ENCODE measurements at places on chromosomes 1 and 21.
A peak's percentile ranks its signal among the peaks of the same experiment; 100 is the strongest.

- DNase-seq, result no peak
Measured at GRCh38 chr1:200919386-200919785, 24.7 kb downstream of the INAVA start.

DNA sequence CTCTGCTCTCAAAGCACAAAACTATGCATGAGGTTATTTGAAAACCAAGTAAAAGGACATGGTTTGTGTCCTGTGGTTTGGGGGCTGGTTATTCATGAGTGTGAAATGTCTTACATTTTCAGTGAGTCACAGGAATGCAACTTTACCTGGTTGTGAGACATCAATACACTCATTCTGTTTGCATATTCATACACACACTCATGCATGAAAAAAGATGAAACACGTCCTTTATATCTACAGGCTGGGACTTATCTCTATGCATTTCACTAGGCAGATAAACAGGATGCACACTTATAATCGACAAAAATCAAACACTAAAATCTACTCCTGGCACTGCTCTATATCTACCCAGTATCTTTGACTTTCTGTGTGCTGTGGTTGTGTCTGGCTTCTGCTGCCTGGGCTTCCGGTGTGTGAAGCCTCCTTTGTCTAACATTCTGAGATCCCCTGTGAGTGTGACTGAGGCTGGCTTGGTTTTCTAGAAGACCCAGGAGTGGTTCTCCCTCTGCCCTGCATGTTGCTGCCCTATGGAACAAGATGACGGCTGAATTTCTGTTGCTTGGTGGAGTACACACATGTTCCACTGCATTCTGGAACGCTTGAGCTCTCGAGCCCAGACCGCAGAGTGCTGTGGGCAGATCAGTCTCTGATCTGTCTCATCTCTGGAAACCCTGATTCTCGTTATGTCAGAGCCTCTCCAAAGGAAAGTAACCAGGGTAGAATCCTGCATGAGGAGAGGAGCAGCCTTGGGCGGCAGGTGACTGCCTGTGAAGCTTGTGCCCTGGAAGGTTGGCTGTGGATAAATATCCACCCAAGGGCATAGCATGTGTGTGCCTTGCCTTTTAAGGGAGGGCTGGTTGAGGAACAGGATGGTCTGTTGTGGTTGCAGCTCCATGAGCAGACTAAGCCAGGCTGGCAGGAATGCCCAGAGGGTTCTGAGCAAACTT lies 19.7 kb upstream of the FASLG start:
- DNase-seq, result no peak

DNA sequence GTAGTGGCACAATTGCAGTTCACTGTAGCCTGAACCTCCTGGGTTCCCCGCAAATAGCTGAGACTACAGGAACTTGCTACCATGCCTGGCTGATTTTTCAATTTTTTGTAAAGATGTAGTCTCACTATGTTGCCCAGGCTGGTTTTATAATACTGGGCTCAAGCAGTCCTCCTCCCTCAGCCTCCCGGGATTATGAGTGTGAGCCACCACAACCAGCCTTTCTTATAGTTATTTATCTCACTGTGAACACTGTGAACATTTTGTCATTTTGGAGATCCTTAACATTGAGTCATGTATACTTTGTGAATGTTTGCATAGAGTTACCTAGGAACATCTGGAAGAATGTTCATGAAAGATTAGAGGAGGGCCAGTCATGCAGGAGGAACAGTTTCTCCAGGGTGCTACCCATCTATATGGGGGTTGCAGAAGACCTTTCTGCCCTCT lies 127.1 kb upstream of the CACYBP start:
- no peak for DNase-seq

GRCh38 chr21:44939532-44940115 lies at the start of gene SLX9:
Gene SLX9, plus strand, starts transcription at chr21:44940029. Its CDS starts 29 bp downstream, at chr21:44940058.
- DNase-seq, result no peak

DNA sequence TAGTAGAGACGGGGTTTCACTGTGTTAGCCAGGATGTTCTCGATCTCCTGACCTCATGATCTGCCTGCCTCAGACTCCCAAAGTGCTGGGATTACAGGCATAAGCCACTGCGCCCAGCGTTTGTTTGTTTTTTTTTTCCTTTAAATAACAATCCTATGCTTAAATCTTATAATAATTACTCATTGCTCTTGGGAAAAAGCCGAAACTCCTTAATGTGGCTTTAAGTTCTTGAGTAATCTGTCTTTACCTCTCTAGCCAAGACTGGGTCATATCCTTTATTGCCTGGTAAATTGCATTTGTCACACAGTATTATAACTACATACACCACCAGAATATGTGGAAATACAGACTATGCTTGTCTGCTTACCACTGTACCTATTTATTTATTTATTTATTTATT lies 97.1 kb downstream of the MACF1 start:
- DNase-seq, result no peak

DNA sequence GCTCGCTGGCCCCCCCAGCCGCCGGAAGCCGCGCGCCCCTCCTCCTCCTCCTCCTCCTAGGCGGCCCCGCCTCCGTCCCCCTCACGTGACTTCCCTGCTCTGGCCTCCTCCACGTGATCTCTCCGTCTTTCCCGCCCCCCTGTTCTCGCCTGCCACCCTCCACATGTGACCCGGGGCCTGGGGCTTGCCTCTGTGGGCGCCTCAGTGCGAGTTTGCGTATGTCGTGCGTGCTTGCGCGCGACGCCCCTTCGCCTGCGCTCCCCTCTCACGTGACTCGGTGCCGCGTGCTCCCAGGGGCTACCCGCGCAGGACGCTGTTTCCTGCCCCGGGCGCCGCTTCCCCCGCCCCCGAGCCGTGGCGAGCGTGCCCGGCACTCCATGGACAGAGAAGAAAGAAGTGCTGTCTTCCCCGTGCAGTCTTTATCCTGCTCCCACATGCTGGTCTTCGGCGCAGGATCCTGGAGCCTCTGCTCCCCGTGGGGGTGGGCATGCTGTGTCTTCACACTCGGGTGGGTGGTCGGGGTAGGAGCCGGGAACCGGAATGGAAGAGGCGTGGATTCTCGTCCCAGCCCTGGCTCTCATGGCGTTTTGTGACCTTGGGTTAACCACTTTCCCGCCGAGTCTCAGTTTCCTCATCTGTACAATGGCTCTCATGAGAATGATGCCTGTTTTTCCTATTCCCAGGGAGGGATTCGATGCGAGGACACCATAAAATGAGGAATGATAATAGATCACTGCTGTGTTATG lies 431 bp upstream of the UBE2Q1 start:
- peak; percentile 93 for DNase-seq

- no peak for DNase-seq
Measured at GRCh38 chr1:226627924-226628611, 79.5 kb downstream of the STUM start.

DNA sequence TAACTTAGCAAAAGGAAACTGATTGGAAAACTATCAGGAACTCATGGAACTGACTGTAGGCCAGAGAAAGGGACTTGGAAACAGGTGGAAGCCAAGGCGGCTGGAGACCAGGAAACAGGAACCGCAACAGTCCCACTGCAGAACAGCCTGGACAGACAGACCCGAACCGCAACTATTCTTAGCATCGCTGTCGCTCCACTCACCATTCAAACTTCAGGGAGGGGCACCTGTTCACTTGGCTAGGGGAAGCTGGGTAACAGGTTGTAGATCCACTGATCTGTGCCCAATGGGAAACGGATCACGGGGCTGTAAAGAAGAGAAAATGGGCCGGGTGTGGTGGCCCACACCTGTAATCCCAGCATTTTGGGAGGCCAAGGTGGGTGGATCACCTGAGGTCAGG lies 61.9 kb downstream of the CLSTN1 start:
- DNase-seq, result no peak

DNA sequence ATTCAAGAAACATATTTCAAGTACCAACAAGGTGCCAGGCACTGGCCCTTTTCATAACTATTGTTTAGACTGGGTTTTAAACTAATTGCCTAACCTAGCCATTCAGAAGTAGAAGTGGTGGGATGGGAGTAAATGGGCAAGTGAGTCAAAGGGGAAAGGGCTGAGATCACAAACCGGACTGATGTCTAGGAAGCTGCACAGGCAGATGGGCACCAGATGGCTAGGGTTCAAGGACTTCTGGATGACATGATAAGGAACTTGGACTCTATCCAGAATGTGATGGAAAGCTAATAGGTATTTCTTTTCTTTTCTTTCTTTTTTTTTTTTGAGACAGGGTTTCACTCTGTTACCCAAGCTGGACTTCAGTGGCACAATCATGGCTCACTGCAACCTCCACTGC lies 46.6 kb downstream of the LYST start:
- no peak for DNase-seq

DNA sequence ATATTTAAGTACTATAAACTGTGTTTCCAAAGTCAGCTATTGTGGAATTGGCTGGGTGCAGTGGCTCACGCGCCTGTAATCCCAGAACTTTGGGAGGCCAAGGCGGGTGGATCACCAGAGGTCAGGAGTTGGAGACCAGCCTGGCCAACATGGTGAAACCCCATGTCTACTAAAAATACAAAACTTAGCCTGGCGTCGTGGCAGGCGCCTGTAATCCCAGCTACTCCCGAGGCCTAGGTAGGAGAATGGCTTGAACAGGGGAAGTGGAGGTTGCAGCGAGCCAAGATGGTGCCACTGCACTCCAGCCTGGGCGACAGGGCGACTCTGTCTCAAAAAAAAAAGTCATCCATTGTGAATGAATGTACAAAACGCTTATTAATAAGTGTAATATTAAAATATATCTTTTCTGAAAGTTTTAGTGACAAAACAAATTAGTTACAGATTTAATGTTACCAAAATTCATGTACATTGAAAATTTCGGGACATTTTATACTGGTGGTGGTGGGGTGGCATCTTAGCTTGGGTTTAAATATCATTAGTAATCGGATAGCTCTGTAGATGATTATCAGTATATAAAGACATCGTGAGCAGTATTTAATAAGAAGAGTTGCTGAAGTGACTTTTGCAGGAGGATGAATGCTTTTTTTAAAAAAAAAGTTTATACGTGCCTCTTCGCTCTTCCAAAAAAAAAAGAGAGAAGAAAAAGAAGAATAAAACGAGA lies 503 bp upstream of the SRSF11 start:
- no peak for DNase-seq

- DNase-seq, result peak; percentile 11
Measured at GRCh38 chr1:187680823-187681222, 852.1 kb downstream of the PLA2G4A start.

GRCh38 chr1:205938682-205939081 lies 4.6 kb downstream of the SLC26A9 start:
- DNase-seq, result no peak

- no peak for DNase-seq
Measured at GRCh38 chr1:28815533-28816185, 3.7 kb downstream of the OPRD1 start.

DNA sequence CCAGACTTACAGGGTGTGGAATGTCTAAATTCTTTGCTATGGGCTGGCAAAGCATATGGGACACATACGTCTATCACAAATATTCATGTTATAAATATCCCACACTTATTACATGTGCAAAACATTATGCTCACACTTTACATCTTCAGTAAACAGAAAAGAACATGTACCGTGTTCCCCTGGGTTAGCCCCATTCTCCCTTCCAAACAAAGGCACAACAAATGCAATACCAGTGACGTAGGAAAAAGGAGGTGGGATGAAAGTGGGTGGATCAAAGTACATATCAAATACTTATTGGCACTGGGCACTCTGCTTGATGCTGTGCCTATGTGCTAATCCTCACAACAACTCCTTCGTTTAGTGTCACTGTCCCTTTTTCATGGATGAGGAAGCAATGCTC lies 170.8 kb downstream of the ZSCAN20 start:
- DNase-seq, result no peak

GRCh38 chr1:106681939-106682522 lies 374.4 kb upstream of the PRMT6 start:
- no peak for DNase-seq

DNA sequence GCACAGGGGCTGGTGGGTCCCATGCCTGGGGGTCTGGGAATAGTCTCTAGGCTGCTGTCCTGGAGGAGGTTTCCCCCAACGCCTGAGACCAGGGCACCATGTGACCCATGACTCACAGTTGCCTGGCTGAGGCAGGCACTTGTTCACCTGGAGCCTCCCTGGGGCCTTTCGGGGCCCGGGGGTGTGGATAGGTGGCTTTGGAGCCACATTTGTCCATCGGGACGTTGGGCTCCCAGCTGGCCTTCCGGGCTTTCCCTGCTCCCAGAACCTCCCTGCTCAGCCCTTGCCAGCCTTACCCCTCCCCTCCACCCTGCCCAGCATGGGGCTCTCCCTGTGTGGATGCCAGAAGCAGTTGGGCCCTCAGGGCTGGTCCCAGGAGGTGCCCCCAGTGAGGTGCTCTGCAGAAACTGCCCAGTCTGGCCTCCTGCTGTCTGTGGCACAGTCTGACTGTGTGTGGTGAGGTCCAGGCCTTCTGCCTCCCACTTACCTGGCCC lies 14.2 kb downstream of the COL6A1 start:
- no peak for DNase-seq

- no peak for DNase-seq
Measured at GRCh38 chr1:153678519-153679336, at the start of gene NPR1. Gene NPR1, plus strand, starts transcription at chr1:153678688. Its CDS starts 421 bp downstream, at chr1:153679109.

DNA sequence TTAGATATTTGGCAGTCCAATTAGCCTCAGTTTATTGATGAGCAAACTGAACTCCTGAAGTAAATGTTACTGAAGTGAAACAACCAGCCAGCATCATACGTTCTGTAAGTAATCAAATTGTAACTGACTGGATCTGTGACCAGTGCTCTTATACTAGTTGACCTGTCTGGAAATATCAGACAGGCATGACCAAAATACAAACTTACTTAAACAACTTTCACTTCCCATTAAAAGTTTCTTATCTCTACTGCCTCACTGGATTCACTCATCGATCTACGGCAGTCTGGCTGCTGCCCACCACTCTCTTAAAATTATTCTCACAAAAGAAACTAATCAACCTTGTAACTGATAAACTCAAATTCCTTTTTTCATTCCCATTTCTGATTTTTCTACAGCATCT lies 56.4 kb downstream of the WDR3 start:
- no peak for DNase-seq

DNA sequence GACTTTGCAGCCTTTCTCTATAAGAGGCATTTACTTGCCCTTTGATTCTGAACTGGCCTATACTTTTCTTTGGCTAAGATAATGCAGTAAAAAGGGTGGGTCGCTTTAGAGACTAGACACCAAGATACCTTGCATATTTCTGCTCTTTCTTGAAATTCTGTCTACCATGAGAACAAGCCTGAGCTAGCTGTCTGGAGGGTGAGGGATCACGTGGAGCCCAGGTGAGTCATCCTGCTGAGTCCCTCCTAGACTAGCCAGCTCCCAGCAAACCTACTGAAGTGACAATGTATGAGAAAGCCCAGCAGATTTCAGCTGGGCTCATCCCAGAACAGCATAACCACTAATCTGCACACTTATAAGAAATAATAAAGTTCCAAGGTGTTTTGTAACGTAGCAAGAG lies 408.0 kb upstream of the KAZN start:
- no peak for DNase-seq
